Activated naive CD8-positive, alpha-beta T cell treated with anti-CD3 and anti-CD28 coated beads, Interleukin-2, amount 50 U/mL, for 16 hours (primary cell): ENCODE measurements at places on chromosomes 5 and 9.

- no peak for DNase-seq
Observed at GRCh38 chr5:126884269-126884819, 107.4 kb downstream of the LMNB1 start.

DNA sequence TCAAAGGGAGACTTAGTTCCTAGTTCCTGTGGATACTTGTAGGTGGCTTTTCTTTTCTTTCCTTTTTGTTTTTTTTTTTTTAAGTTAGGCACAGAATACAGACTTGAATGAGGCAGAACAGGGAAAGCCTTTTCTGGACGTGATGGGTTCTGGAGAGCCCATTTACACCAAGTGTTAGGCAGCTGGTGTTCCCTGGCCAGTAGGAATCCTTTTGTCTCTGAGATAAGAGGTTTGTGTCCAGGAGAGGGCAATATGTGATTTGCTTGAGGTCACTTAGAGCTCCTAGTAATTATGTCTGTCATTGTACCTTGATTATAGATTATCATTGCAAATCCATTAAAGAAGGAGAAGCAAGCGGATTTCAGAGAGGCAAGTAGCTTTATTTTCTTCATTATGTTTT lies 9.1 kb downstream of the MEGF10 start:
- DNase-seq: no peak

- no peak for DNase-seq
Observed at GRCh38 chr9:127418037-127418471, 6.1 kb upstream of the ZNF79 start.

DNA sequence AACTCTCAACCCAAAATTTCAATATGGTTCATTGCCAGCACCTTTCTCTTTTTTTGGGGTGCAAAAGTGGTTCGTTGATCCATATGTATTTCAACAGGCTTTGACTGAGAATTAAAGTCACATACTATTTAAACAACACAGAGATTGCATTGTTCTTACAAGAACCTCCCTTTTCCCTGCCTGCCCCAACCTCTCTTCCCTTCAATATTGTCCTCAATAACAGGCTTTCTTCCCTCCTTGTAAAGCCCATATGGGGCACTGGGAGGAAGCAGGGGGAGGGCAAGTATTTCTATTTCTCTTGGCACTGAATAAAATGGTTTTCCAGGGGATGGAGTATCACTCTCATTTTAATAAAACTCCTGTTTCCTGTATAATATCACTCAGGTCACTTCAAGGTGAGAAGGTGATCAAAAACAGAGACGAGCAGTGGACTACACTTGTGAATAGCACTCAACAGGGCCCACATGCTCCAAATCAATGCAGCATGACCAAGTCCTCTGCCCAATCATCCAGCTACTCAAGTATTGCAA lies 65.1 kb downstream of the EFNA5 start:
- DNase-seq: no peak

DNA sequence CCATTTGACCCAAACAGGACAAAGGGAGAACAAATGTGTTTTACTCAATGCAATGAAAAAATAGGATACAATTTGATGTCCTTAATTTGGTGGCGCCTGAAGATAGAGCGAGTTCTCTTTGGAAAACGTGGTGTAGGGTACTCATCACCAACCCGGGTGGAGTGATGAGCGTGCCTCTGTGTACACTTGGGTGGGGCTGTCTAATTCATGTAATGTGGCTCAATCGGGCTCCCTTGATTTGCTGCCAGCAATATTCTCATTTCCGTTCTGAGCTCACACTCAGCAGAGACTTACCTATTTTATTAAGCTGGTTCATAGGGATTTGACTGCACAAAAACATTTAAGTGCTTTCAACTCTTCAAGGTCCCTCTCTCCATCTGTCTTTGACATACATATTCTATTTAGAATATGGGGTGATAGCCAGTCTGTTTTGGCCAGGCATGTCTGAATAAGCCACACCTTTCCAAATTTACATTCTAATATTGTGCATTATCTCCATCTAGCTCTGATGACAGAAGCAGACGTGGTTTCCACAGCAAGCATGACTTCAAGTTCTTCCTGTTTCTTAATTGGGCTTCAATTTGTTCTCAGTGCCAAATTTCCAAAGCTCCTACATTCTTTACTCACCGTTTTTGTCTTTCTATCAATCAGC lies 162.5 kb downstream of the IRX2 start:
- DNase-seq: no peak

DNA sequence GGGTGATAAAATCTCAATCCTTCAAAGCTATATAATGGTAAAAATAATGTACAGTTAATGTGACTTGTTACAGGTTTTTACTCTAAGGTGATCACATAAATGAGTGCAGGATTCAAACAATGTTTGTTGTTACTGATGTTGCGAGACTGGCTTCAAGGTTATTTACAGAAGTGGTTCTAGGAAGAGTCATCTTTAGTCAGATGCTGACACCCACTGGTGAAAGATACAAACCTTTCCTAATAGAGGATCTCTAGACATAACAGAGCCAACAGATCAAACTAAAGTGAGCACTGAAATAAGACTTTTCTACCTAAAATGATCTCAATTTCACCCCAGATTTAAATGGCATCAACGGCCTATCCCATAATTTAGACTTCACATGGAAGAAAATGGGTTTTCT lies 20.2 kb downstream of the ARSB start:
- no peak for DNase-seq

DNA sequence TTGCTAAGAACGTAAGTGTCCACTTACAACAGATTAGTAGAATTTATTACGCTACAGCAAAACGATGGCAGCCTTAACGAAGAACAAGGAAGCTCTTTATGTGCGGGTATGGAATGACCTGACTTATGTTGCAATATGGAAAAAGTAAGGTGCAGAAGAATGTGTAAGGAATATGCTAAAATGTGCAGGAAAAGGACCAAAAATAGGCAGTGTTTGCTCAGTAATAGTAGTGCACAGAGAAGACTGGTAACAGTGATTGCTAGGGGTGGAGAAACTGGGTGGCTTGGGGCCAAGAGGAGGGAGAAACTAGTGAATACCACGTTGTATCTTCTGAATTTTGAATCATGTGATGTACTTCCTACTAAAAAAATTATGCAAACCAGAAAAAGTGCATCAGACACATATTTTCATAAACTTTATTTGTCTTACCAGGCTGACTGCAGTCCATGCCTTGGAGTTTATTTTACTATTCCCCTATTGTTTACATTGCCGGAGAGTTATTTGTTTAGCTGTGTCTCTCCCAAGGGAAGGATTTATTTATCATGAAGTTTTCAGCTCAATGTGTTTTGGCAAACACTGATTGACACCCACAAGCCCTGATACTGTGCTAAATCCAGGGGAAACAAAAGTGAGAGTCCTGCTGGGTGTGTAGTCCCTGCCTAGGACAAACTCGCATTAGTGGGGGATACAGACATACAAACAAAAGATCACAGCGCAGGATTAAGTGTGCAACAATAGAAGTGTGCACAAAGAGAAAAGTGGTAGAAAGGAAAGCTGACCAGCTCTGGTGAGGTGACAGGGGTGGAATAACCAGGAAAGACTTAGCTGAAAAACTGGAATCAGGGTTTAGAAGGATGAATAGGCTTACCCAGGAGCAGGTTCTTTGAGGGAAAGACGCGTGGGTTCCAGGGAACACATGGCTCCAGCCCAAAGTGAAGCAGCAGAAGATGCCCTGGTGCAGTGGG lies 34.0 kb upstream of the ZNF484 start:
- DNase-seq: no peak

DNA sequence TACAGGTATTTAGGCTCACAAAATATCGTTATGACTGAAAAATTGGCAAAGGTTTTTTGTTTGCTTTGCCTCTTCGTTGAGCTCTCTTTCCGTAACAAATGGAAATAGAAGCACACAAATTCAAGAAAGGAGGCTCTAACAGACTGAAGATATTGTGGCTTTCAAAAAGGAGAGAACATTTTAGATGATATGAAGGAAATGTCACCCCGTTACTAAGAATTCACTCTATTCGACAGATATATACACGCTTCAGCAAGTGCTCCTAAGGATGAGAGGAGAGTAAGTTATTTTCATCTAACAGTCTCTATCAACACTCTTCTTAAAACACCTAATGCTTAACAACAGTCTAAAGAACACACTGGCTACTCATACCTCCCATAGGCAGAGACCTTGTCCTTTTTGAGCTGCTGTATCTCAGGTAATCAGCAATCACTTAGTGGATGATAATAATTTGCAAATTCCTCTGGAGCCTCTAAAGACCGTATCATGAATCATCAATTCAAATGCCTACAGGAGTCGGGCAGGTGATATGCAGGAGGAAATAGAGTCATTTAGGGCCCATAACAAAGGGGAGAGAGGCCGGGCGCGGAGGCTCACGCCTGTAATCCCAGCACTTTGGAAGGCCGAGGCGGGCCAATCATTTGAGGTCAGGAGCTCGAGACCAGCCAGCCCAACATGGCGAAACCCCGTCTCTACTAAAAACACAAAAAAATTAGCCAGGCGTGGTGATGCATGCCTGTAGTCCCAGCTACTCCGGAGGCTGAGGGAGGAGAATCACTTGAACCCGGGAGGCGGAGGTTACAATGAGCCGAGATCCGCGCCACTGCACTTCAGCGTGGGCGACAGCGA lies 1.4 kb upstream of the HSDL2 start:
- DNase-seq: no peak

DNA sequence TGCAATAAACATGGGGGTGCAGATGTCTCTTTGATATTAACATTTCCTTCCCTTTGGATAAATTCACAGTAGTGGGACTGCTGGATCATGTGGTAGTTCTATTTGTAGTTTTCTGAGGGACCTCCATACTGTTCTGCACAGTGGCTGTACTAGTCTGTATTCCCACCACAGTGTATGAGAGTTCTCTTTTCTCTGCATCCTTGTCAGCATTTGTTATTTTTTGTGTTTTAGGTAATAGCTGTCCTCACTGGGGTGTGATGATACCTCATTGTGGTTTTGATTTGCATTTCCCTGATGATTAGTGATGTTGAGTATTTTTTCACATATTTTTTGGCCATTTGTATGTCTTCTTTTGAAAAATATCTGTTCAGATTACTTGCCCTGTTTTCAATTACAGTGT lies 562.5 kb downstream of the CSNK1G3 start:
- DNase-seq: no peak

DNA sequence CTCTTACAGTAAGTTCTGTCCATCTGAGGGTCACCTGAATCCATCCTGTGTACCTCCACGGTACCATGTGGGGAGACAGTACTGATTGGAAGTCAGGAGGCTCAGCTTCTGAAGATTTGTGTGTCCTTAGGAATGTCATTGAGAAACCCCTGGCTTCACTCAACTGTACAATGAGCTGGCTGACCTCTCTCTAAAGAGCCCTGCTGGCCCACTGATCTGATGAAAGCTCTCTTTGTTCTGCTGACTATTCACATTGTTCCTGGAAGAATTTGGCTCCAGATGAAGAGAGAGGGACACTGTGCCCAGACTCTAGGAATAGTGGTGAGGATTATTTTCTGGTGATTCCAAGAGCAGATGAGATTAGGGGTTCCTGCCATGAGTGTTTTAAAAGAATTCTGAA lies 141.2 kb downstream of the LURAP1L start:
- DNase-seq: no peak

DNA sequence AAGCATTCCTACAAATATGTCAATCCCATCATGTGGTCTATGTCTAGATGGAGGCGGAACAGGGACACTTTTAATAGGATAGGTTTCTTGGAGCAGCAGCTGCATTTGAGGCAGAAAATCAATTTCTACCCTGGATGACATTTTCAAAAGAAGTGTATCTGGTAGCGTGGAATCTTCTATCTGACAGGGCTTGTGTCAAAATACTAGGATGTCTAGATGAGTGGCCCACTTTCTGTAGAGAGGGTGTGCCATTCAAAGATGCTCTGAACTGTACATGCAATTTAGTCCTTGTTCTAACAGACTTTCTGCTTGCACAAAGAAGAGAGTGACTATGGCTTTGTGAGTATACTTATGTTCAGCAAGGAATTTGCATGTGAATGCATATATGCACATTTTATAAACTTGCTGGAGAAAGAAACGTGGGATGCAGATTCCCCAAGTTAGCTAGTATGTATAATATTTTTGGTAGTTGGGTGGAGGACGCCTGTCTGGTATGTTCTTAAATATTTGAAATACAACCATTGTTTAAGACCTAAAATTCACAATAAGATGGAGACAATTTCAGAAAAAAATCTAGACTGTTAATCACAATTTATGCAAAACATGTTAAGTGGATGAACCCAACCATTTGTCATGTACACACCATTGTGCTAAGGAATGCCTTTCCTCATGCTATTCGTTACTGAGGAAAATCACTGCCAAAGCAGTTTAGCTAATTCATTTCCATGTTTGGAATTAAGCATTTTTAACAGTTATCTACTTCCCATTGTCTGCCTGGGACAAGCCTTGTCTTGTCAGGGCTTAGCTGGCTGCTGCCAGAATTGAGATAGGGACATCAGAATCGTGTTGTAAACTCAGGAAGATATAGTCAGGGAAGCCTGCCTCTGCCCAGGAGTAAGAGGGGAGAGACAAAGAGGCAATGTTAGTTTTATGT lies 129.1 kb upstream of the MEF2C start:
- no peak for DNase-seq

- no peak for DNase-seq
Observed at GRCh38 chr9:19252885-19253219, 22.4 kb downstream of the DENND4C start.

DNA sequence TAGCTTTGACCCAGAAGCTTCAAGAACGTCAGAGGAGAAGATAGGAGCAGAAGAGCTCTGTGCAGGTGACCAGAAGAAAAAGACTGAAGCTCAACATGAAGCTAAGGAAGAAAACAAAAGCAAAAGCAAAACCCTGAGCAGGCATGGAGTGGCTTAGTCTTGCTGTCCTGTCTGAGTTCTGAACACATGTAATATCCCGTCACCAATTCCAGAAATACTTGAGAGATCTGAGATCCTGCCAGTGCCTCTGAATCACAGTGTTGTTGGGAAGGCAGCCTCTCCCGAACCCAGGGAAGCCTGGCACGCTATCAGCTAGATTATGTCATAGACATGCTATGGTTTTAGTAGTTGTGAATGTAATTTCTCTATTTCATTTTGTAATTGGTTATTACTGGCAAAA lies 235.7 kb downstream of the ICE1 start:
- no peak for DNase-seq

DNA sequence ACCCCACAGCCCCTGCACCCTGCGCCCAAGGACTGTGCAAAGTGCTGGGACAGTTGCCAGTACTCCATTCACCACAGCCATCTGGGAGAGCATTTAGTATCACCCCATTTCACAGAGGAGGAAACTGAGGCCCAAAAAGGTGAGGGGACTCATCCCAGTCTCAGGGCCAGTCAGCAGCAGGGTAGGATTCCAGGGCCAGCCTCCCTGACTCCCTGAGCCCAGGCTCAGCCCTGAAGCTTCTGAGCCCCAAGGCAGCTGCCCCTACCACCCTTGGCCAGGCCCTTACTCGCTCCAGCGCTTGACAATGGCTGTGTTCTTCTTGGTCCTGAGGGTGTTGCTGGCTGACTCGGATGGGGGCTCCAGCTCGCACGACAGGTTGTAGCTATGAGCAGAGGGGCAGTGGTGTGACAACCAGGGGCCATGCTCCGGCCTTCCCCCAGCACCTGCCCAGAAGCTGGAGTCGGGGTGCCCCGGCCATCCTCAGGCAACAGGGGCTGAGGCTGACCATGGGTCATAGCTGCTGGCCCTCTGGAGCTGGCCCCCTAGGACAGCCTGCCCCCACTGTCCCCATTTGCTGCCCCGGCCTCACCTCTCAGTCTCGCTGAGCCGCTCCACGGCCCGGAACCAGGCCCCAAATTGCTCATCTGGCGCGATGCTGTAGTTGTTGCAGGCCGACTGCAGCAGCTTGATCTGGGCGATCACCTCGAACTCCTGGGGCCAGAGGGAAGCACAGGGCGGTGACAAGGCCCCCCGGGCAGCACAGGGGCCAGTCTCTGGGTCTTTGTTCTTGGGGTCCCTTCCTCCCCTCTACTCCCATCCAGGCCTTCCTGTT lies 18.6 kb downstream of the RALGDS start:
- DNase-seq: no peak
